ENCODE measurements at places on chromosomes 3 and 15. TPM values are rescaled to one million over a fixed set of nuclear protein-coding genes. Genes with fewer than 3 reads are reported as not detected.

The P3H2 gene
- total RNA-seq, result 132 TPM

The FAM107A gene
- total RNA-seq, result not detected

The WDR72 gene
- total RNA-seq, result 0.26 TPM

The CDHR4 gene
- not detected for total RNA-seq

The DLG1 gene
- total RNA-seq, result 171 TPM

The KBTBD13 gene
- not detected for total RNA-seq

The BUB1B gene
- total RNA-seq, result 8.0 TPM

The TMEM158 gene
- 15.0 TPM for total RNA-seq

The GBE1 gene
- 39.8 TPM for total RNA-seq

The SLC9C1 gene
- not detected for total RNA-seq

The TEX9 gene
- 2.4 TPM for total RNA-seq

GRCh38 chr15:40750885-40751284 is 4.2 kb downstream of the RMDN3 start:
- no peak for DNase-seq

DNA sequence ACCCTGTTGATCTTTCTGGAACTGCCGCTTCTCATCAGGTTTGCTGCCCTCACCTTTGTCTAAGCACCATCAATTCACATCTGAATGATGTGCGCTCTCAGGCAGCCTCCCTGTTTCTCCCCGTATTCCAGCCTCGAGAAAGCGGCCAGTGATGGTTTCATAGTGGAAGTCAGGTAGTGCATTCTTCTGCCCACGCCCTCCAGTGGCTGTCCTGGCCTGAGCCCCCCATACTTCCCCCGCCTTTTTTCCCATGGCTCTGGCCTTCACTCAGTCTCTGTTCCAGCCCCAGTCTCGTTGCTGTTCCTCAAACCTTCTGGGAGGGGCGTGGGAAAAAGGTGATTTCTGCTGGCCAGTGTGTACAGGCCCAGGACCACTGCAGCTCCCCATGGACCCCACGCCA is 101.3 kb downstream of the ASB7 start:
- no peak for DNase-seq

GRCh38 chr15:70492240-70493177 is 270.8 kb downstream of the UACA start:
- DNase-seq, result no peak

GRCh38 chr3:127063916-127064315 is 81.0 kb downstream of the PLXNA1 start:
- DNase-seq, result no peak

GRCh38 chr3:65733459-65733858 is 305.3 kb downstream of the MAGI1 start:
- DNase-seq, result no peak

- DNase-seq, result no peak
Measured at GRCh38 chr15:56491110-56491722, 26.3 kb upstream of the MNS1 start.

- DNase-seq, result no peak
Measured at GRCh38 chr3:129164500-129164899, 3.6 kb upstream of the ISY1 start.

GRCh38 chr3:110123946-110124345 is 786.6 kb upstream of the DPPA4 start:
- DNase-seq, result no peak

GRCh38 chr3:123113889-123114450 is 47.1 kb downstream of the PDIA5 start:
- no peak for DNase-seq

- no peak for DNase-seq
Measured at GRCh38 chr15:57144448-57144847, 226.0 kb downstream of the TCF12 start.

DNA sequence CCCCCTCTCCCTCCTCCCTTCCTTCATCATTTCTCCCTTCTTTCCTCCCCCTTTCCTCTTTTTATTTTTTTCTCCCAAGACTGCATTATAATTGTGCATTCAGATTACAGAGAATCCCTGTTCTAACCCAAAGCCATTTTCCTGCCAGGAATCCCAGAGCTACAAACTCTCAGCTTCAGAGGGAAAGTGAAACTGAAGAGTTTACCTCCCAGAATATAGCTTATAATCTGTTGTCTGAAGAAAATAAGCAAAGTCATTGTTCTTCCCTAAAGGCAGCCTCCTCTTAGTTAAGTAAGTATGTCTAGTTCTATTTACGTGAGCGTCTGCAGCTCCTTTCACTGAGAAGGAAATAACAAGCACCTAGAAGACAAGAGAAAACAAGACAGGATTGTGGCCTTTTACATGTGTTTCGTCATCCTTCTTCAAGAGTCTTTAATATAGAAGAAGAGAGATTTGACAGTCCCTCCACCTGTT is 97.2 kb downstream of the CHST2 start:
- no peak for DNase-seq

GRCh38 chr3:127654374-127654773 is 18.4 kb upstream of the ABTB1 start:
- no peak for DNase-seq

GRCh38 chr15:91447991-91448644 is 348.1 kb downstream of the SV2B start:
- DNase-seq, result no peak

DNA sequence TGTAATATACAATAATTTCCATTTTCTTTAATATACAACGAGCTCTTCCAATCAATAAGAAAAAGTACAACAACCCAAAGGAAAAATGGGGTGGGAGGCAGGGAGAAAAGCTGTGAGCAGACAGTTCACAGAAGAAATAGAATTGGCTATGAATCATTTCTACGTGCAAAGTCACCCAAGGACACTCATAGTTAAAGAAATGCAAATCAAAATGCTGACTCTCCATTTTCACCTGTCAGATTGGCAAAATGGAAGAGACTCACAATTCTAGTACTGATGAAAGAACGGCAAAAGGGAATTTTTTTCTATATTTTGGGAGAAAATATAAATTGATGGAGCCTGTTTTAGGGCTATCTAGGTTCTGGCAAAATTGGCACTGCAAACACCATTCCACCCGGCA is 116.3 kb upstream of the MEF2A start:
- DNase-seq, result no peak
